ENCODE measurements at places on chromosomes 2 and 18. TPM values are rescaled to one million over a fixed set of nuclear protein-coding genes. Genes with fewer than 3 reads are reported as not detected.

DNA sequence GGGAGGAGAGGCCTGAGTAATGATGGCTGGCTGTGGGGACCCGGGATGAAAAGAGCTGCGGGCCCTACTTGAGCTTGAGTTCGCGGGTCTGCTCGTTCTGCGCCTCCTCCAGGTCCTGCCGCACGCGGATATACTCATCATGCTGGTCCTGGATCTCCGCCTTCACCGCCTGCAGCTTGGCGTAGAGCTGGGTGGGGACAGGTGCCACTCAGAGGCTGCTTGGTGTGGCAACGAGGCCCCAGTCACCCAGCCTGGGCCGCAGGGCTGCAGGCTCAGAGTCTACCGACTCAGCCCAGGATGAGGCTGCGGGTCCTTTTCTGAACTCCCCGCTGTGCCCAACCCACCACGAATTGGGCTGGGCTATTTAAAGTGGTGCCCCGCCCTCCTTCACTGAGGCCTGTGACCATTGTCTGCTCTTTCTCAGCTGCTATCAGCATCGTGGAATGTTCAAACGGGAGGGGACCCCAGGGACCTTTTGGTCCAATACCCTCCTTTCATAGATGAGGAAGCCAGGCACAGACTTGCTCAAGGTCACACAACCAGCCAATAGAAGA is 28.0 kb downstream of the KIF3C start:
- H3K36me3 ChIP-seq, result no peaks in the 10 kb centered on the region
- no peak overlapping the region for H3K4me3 ChIP-seq

ZNF516 gene
- 16.5 TPM for total RNA-seq

DNA sequence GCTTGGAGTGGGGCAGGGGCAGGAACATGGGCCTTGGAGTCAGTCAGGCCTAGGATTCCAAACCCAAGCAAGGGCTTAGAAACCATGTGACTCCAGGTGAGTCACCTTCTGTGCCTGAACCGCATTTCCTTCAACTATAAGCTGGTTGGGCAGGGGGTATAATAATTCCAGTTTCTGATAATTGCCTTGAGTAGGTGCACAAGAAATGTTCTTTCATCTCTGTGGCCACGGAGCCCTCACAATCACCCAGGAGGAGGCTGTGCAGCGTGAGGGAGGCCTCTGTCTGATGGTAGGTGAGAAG is 112.1 kb upstream of the HAAO start:
- H3K27ac ChIP-seq, result no peak overlapping the region
- H3K4me3 ChIP-seq, result no peak overlapping the region
- no peak for DNase-seq

GDF7 gene
- 0.06 TPM for total RNA-seq

GRCh38 chr18:46711444-46711863 is 45.4 kb downstream of the ST8SIA5 start:
- H3K27me3 ChIP-seq, result no peaks in the 10 kb centered on the region
- DNase-seq, result no peak
- no peaks in the 10 kb centered on the region for H3K36me3 ChIP-seq
- H3K4me1 ChIP-seq, result no peaks in the 10 kb centered on the region
- no peak overlapping the region for H3K27ac ChIP-seq

DNA sequence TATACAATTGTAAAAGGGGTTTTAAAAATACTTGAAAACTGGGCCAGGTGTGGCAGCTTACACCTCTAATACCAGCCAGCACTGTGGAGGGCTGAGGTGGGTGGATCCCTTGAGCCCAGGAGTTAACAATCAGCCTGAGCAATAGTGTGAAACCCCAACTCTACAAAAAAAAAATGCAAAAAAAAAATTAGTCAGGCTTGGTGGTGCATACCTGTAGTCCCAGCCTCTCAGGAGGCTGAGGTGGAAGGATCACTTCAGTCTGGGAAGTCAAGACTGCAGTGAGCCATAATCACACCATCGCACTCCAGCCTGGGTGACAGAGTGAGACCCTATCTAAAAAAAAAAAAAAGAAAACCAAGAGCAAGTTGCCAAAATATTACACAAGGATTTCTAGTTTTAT is 182.7 kb downstream of the UBE2E3 start:
- H3K27me3 ChIP-seq, result no peaks in the 10 kb centered on the region
- no peaks in the 10 kb centered on the region for H3K36me3 ChIP-seq
- H3K4me3 ChIP-seq, result no peak overlapping the region
- no peak overlapping the region for H3K27ac ChIP-seq

GCKR gene
- total RNA-seq, result 1.2 TPM

- H3K27me3 ChIP-seq, result no peaks in the 10 kb centered on the region
- no peak overlapping the region for H3K27ac ChIP-seq
- no peak for DNase-seq
- no peak overlapping the region for H3K4me3 ChIP-seq
Observed at GRCh38 chr2:218618102-218618860, 10.6 kb downstream of the PLCD4 start.

DNA sequence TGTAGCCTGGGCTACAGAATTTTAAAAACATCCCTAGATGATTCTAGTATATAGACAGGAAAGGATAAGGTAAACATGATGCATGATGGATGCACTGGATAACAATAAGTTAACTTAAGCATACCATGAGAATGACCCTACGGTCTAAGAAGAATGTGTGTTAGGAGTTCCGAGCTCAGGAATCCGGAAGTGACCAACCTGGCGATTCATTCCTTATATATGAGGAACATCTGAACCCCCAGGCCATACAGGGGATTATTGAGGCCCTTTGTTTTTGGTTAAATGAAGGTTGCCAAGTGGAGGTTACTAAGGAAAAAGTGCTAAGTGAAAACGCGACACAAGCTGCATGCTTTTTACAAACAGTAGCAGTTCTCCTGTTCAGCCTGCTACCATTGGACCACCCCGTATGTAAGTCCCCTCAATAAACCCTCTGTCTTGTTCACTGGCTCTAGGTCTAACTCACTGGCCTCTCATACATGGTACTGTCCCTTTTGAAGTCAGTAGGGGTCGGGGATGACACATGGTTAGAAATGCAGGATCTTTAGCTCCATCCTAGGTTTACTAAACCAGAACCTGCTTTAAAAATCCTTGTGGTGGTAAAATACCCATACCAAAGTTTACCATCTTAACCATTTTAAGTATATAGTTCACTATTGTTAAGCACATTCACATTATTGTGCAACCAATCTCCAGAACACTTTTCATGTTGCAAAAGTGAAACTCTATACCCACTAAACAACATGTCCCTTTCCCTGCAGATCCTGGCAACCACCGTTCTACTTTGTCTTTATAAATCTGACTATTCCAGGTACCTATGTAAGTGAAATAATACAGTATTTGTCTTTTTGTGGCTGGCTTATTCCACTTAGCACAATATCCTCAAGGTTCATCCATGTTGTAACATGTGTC is 111.0 kb upstream of the MAP4K3 start:
- no peaks in the 10 kb centered on the region for H3K36me3 ChIP-seq
- H3K4me1 ChIP-seq, result no peaks in the 10 kb centered on the region
- DNase-seq, result no peak
- no peaks in the 10 kb centered on the region for H3K27me3 ChIP-seq

DNA sequence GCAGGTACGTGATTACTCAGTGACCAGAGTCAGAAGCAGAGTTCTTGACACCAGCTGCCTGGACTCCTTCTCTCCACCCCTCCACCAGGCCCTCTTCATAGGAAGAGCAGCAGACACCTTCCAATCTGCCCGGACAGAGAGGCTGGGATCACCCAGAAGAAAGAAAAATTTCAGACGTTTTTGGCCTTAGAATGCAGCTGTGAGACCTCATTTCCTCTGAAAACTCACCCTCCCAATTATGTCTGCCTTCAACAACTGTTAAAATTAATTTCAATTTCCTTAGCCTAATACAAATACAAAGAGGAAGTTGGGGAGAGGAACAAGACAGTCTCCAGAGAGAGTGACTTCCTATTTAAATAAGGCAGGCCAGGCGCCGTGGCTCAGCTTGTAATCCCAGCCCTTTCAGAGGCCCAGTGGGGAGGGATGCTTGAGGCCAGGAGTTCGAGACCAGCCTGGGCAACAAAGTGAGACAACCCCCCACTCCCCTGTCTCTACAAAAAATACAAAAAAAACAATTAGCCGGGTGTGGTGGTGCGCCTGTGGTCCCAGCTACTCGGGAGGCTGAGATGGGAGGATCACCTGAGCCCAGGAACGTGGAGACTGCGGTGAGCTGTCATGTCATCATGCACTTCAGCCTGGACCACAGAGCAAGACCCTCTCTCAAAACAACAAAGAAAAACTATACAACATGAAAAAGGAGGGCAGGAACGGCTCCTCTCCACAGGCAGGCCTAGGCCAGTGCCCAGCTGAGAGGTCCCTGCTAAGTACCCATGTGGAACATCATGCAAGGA is 1.6 kb downstream of the SLC66A2 start:
- no peak overlapping the region for H3K4me3 ChIP-seq
- H3K36me3 ChIP-seq, result no peaks in the 10 kb centered on the region
- peaks cover 40% of the 10 kb centered on the region for H3K27me3 ChIP-seq
- peaks cover 12% of the 10 kb centered on the region for H3K4me1 ChIP-seq
- no peak overlapping the region for H3K27ac ChIP-seq

- no peaks in the 10 kb centered on the region for H3K36me3 ChIP-seq
- no peaks in the 10 kb centered on the region for H3K4me1 ChIP-seq
- no peak for DNase-seq
- H3K27ac ChIP-seq, result no peak overlapping the region
Observed at GRCh38 chr2:4134551-4135550, 431.5 kb downstream of the DCDC2C start.

GRCh38 chr2:196459539-196459938 is 180.0 kb upstream of the CCDC150 start:
- H3K27me3 ChIP-seq, result no peaks in the 10 kb centered on the region
- no peak overlapping the region for H3K27ac ChIP-seq
- DNase-seq, result no peak
- no peaks in the 10 kb centered on the region for H3K4me1 ChIP-seq

TANC1 gene
- 7.8 TPM for total RNA-seq

DNA sequence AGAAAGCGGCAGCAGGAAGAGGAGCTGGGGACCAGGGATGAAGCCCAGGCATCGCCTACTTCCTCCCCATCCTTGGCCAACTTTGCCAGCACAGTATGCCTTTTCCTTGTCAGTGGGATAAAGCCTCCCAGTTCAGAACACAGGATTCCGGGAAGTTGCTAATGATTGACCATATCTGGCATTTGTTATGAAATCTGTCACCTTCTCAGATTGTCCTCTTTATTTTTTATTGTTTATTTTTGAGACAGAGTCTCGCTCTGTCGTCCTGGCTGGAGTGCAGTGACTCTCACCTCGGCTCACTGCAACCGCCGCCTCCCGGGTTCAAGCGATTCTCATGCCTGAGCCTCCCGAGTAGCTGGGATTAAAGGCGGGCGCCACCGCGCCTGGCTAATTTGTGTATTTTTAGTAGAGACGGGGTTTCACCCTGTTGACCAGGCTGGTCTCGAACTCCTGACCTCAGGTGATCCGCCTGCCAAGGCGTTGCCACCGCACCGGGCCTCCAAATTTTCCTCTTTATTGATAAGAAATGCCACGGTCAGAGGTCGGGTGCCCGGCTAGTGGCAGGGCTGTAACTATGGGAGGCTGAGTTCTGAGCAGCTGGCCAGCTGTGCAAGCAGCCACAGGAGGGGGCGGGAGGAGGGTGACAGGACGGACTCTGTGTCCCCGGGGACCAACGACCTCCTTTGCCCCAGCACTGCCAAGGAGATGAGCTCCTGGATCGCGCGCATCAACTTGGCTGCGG is 24.4 kb downstream of the PSD4 start:
- DNase-seq, result no peak
- no peak overlapping the region for H3K27ac ChIP-seq
- H3K4me1 ChIP-seq, result no peaks in the 10 kb centered on the region
- peak overlapping the region; percentile 73 for H3K4me3 ChIP-seq

GRCh38 chr2:239834143-239834542 is 191.0 kb downstream of the NDUFA10 start:
- no peak overlapping the region for H3K4me3 ChIP-seq
- peak; percentile 35 for DNase-seq
- no peak overlapping the region for H3K27ac ChIP-seq
- H3K27me3 ChIP-seq, result no peaks in the 10 kb centered on the region

- DNase-seq, result no peak
- H3K36me3 ChIP-seq, result no peaks in the 10 kb centered on the region
- no peak overlapping the region for H3K27ac ChIP-seq
- H3K4me3 ChIP-seq, result no peak overlapping the region
Observed at GRCh38 chr18:28079883-28080282, 97.0 kb downstream of the CDH2 start.

GRCh38 chr2:43657241-43657640 is 19.0 kb downstream of the C1GALT1C1L start:
- no peak overlapping the region for H3K27ac ChIP-seq
- no peaks in the 10 kb centered on the region for H3K4me1 ChIP-seq
- H3K27me3 ChIP-seq, result no peaks in the 10 kb centered on the region
- H3K4me3 ChIP-seq, result no peak overlapping the region
- H3K36me3 ChIP-seq, result no peaks in the 10 kb centered on the region

GRCh38 chr18:6997808-6998207 is 119.8 kb downstream of the LAMA1 start:
- peaks cover 24% of the 10 kb centered on the region for H3K36me3 ChIP-seq
- H3K27me3 ChIP-seq, result no peaks in the 10 kb centered on the region
- H3K4me3 ChIP-seq, result no peak overlapping the region
- no peak for DNase-seq
